Amniotic epithelial cell (primary cell): ENCODE measurements at places on chromosomes 6 and 20.
A peak's percentile ranks its signal among the peaks of the same experiment; 100 is the strongest.

DNA sequence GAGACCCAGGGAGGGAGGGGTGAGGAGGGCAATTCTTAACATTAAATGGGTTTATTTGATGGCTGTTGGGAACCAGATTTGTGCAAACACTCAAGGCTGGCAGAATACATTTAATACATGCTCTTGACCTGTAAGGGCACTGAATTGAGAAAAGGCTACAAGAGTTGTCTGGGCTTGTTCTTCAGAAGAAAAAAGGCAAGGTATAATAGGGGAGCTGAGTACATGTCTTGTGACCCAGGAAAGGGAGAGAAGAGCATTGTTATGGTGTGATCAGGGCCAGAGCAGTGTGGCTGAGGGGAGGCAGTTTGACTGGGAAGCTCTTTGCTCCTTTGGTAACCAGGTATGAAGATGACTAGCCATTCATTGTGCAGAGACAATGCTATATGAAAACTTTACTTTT lies 18.9 kb downstream of the KLHL31 start:
- DNase-seq = no peak

DNA sequence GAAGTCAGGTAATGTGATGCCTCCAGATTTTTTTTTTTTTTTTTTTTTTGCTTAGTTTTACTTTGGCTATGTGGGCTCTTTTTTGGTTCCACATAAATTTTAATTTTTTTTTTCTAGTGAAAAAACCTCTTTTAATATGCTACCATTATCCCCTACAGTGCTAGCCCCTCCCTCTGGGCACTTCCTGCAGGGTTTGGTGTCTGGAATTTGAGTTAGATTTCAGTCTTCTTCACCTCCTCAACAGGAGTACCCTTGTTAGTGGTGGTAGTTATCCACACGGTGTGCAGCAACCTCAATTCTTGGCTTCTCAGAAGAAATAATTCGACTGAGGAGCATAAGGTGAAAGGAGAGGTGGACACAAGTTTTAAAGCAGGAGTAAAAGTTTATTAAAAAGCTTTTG lies 128.8 kb upstream of the SYNCRIP start:
- no peak for DNase-seq

- DNase-seq = no peak
These were observed 102.6 kb upstream of the RSPO3 start for GRCh38 chr6:127015858-127016257.

DNA sequence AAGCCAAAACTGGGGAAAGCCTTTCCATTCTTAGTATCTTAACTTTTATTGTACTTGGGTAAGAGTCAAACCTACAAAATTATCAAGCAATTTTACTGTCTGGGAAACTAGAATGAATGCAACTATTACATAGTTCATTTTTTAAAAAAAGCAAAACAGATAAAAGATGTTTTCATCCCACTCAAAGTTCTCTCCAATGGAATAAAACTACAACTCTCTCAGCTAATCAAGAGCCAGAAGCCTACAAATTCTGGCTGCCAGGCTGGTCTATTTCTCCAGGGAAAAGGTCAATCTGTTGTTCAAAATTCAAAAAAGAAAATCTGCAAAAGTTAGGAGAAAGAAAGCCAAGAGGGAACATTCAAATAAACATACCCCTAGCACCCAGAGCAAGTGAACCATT lies 56.2 kb downstream of the COL12A1 start:
- DNase-seq = no peak

- no peak for DNase-seq
These were observed 828 bp upstream of the XKR7 start for GRCh38 chr20:31966991-31967655.

- DNase-seq = no peak
These were observed 12.2 kb downstream of the ZNF831 start for GRCh38 chr20:59175861-59176260.

DNA sequence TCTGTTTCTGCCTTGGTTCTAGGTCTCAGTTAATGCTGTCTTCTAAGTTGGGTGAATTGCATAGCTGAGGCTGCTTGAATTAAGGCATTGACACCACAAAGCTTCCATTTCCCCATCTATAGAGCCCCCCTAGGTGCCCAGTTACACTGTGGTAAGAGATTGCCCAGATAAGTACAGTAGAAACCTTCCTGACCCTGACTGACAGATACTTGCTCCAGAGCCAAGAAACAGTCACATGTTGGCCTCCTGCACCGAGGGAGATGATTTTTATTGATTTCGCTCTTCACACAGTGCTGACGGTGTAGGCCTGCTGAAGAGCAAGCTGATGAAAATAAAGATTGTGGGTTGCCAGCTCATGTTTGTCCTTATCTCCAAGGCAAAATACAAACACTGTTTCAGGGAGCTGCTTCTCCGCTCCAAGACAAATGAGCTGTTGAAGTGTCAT lies 67.9 kb downstream of the TRMT11 start:
- peak; percentile 91 for DNase-seq

DNA sequence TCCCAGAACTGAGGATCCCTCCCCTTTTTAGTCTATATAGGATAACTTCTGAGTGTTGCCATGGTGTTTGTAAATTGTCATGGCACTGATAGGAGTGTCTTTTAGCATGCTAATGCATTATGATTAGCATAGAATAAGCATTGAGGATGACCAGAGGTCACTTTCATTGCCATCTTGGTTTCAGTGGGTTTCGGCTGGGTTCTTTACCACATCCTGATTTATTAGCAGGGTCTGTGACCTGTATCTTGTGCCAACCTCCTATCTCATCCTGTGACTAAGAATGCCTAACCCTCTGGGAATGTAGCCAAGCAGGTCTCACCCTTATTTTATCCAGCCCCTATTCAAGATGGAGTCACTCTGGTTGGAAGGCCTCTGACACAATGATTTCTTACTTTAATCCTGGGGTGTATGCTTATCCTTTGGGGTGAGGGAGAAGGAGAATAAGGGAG lies 19.6 kb downstream of the WFDC2 start:
- DNase-seq = peak; percentile 20

GRCh38 chr6:145816392-145816791 lies 1.8 kb upstream of the FBXO30 start:
- no peak for DNase-seq

DNA sequence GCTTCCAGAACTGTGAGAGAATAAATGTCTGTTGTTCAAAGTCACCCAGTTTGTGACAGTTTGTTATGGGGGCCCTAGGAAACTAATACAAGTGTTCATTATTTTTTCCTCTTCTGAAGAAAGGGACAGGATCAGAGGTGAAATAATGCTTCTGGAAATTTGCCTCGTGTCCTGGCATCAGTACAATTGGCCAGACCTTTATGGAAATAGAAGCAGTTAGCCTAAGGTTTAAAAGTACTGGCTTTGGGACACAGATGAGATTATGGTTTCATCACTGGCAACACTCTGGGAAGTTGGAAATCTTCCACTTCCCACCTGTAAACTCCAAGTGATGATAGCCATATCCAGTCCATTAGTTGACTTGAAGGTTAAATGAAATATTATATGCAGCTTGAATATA lies 88.7 kb downstream of the PLCB1 start:
- DNase-seq = no peak

DNA sequence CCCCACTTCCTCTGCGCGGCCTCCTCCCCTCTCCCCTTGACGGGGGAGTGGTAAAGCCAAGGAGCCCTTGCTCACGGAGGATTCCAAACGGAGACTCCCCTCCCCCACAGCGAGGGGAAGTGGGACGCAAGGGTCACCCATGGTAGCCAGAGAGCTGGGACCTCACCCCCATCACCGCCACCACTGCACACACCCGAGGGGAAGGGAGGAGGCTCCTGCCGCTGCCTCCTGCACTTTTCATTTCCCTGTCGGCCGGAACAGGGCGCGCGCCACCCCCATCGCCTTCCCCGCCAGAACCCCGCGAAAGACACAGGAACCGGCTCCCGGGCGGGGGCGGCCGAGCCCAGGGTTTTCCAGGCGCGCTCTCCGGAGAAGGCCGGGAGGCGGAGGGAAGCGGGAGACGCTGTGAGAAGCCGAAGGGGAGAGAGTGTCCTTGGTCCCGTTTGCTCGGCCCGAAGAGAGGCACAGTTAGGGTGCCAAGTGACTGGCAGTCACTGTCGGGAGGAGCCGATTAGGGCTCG lies 789 bp downstream of the CCND3 start:
- peak; percentile 34 for DNase-seq

DNA sequence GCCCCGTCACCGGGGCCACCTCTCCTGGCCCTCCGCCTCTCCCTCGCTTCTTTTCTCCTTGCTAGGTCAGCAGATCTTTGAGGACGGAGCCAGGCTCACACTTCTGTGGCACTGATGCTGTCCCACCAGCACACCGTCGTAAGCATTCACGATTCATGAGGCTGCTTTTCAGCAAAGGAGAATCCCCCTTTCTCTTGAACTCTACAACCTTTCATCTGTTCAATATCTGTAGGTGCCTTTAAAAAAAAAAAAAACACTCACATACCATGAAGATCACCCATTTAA lies 31.3 kb downstream of the ANKRD60 start:
- DNase-seq = no peak

- no peak for DNase-seq
These were observed 46.0 kb downstream of the DSTN start for GRCh38 chr20:17615645-17616479.

- no peak for DNase-seq
These were observed 254.7 kb upstream of the TAB2 start for GRCh38 chr6:149062653-149063348.

- DNase-seq = no peak
These were observed 16.5 kb downstream of the PPP1R10 start for GRCh38 chr6:30600451-30600961.

DNA sequence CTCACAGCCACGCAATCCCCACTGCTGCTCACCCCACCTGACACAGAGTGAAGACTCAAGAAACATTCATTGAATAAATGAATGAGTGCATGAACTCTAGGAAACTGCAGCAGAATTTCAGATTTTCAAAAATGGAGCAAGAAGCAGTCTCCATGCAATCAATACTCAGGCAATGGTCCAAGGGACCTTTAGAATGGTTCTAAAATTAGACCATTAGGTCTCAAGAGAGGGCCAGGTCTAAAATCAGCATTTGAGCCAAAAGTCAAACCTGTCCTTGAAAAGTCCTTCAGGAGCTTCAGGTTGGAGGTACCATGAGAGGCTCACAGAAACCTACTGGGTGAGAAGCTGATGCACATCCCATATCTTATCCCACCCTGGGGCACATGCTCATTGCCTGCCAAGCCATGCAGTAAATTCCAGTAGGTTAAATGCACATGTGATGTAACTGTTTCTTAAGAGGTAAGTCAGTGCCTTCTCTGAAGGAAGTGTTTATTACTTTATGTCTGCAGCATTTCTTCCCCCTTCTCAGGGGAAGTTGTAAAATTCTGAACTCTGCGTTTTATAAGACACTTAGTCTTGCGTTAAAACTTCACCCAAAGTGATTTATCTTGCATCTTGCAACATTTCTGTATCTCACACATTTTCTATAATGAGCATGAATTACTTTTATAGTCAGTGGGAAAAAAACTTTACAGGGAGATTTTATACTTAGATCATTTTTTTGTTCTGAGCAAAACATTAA lies 126.6 kb downstream of the ADAT2 start:
- DNase-seq = no peak

DNA sequence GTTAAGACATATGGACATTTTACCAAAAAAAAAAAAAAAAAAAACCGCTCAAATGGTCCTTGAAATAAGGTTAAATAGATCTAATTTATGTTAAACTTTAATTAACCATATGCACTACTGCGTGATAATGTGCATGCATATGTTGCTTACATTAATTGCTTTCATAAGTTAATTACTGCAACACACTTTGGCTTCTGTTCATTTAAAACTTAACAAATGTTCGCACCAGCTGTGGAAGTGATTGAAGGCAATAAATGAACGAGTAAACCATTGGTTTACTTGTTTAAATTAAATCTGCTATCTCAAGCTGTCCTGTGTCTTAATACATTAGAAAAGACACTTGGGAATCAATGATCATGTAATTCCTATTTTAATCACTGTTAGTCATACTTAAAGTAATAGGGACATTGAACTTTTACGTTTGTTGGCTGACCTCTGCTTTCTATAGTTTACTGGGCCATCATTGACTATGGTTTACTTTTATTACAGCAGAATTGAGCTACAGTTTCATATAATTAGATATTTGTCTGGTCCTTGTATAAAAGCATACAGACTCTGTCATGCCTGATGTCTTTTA lies 294.7 kb downstream of the KHDC1L start:
- no peak for DNase-seq

DNA sequence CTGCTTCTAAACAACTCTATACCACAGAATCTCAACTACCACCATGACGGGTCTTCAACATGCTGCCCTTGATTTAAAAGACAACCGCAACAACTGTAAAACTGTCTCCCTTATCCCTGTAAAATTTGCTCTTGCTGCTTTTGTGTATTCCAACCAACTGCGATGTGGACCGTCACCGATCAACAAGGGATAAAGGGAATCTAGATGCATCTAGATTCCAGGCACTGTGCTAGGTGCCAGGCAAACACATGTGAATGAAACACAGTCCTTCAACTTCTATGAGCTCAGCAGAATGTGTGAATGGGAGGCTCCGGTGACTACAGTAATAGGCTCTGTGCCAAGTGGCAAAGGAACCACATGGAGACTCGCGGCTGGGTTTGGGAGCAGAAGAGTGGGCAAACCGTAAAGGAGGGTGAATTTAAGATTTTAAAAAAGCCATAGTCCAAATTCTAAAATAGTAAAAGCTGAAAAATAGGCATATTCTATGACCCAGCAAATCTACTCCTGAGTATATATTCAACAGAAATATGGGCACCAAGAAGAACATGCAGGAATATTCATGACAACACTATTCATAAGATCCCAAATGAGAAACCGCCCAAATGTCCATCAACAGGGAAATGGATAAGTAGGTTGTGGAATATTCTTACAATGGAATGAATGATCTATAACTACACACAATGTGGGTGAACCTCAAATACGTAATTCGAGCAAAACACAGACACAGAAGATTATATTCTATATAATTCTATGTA lies 3.7 kb upstream of the PRND start:
- no peak for DNase-seq

DNA sequence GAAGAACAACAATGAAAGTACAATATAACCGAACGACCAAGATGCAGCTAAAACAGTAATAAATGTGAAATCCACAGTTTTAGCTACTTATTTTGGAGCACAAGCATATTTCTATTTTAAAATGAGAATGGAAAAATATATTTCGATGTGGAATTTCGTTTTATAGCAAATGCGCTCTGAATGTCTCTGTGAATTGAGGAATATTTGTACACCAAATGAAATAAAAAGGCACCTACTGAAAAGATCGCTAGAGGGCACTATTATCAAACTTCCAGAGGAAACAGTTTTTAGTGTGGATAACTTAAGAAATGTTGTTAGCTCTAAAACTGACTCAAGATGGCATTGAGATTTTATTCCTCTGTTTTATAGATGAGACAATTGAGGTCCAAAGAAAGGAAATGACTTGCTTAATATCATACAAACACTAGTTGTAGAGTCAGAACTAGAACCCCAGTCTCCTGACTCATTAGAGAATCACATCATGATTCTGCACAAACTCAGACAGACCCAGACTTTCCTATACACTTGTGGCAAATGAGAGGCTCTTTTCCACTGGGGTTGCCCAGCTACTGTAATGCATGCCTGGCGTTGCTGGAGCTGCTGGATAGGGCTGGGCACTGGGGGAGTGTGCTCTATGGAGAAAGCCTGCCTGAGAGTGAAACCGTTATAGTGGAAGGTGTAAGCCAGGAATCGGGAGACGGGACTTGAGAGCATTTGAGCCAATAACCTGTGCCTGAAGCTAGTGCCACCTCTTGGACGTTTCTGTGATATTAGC lies 51.9 kb downstream of the GCLC start:
- DNase-seq = peak; percentile 51
